ENCODE measurements at places on chromosomes 4 and X. TPM values are rescaled to one million over a fixed set of nuclear protein-coding genes. Genes with fewer than 3 reads are reported as not detected.

PRDM8 gene
- 2.3 TPM for total RNA-seq

AMMECR1 gene
- 6.5 TPM for total RNA-seq

TMEM154 gene
- total RNA-seq, result 4.5 TPM

SEL1L3 gene
- total RNA-seq, result 138 TPM

Measured in epithelial cell of umbilical artery (primary cell).